Progenitor cell of endocrine pancreas (in vitro differentiated cells): ENCODE measurements at places on chromosomes 6 and 20.

- DNase-seq = no peak
Measured at GRCh38 chr6:118012944-118013343, 105.9 kb downstream of the SLC35F1 start.

- no peak for DNase-seq
Measured at GRCh38 chr6:170166511-170167122, 124.3 kb downstream of the DLL1 start.

- DNase-seq = no peak
Measured at GRCh38 chr6:163759542-163759941, 345.0 kb downstream of the QKI start.

DNA sequence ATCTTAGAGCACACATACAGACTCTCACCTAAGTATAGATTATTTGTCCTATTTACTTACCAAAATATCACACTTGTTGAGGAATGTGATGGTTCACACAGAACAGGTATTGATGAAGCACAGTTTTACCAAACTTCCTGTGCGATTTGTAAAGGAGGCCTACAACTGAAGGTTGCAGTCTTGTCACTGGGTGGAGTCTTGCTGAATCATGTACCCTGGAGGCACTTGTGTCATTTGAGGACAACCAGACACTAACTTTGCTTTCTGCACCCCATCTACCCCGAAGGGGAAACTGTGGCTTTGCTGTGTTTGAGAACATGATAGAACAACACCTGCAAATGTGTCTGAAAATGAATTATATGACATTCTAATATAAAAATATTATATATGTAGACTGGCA, 32.4 kb upstream of the HINT3 start:
- no peak for DNase-seq

DNA sequence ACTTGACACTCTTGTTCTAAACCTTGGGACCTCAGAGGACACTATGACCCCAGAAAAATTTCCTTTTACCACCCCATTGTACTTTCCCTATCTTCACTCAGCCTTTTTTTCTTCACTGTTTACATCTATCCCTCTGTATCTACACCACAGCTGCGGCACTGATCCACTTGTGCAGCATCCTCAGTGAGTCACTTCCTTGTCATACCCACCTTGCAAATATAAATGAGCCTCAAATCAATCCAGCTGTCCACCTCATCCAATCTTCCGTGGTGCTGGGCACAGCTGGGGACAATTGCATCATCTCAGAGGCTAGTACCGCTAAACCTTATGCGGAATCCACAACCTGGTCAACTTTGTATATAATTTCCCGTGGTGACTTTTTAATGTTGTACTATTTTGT, 710.5 kb downstream of the QKI start:
- DNase-seq = no peak

GRCh38 chr6:21281366-21281765, 312.2 kb upstream of the SOX4 start:
- no peak for DNase-seq

DNA sequence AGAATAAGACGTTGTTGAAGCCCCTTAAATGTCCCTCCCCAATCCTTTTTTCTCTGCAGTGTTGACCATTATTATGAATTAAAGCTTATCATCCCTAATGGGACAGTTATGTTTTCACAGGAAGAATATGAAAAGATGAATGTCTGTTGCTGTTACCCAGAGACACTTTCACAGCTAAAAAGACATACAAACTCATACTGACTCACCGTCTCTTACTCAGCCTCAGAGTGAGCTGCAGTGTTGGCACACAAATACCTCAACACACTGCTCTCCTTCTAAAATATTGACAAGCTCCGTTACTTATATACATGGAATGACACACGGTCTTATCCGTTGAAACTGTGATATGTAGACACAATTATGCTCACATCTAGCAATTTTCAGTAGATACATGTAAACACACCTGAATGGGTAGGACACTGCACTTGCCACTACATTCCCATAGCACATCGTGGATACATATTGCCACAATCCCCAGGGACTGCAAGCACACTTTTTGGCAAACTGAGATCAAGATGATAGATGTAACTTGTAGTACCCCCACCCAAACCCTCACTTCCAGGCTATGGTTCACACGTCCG, 9.6 kb upstream of the SAPCD1 start:
- no peak for DNase-seq

DNA sequence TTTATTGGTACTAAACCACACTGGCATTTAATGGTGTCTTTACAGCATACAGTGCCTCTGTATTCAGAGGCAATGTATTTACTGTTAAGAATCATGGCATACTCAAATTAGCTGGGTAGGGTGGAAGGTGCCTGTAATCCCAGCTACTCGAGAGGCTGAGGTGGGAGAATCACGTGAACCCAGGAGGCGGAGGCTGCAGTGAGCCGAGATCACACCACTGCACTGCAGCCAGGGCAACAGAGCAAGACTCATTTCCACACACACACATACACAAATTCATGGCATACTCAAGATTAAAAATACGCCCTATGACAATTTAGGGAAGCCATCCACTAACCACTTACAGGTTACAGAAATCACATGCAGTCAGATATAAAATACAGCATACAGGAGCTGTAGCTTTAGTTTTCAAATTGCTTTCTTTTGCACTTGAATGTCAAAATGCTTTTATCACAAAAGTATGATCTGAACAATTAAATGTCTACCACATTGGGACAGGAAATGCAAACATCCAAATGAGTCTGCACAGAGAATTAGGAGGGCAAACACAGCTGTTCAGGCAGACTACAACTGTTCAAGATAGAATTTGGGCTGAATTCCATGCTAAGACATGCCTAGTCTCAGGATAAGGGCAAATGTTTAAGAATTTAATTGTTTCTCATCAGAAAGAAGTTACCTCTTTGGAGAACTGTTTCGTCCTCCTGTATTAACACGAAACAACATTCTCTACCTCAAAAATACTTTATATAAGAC, 36.4 kb downstream of the CSNK2A1 start:
- DNase-seq = no peak
